Central memory CD4-positive, alpha-beta T cell (primary cell): ENCODE measurements at places on chromosomes 2 and 18.
A peak's percentile ranks its signal among the peaks of the same experiment; 100 is the strongest.

- no peak for DNase-seq
Measured at GRCh38 chr2:2804528-2804927, 473.5 kb upstream of the MYT1L start.

DNA sequence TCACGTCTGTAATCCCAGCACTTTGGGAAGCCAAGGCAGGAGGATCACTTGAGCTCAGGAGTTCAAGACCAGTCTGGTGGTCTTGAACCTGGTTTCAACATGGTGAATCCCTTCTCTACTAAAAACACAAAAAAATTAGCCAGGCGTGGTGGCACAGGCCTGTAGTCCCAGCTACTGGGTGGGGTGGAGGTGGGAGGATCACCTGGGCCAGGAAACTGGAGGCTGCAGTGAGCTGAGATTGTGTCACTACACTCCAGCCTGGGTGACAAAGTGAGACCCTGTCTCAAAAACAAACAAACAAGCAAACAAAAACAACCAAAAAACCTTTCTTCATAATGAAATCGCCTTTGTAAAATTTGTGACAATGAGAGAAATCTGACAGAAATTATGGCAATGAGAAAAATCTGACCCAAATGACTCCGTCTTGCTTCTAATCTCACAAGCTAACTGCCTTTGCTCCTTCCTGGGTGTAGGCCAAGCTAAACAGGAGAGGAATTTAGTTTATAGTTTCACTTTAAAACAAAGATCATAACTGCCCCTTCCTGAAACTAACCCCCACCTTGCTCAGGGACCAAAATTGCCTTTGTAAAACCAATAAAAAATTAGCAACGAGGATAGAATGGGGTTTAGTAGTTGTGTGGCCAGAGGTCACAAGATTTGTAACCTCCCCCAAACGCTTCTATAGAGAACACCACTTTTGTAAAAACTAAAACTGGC lies 60.7 kb upstream of the KIF5C start:
- no peak for DNase-seq

DNA sequence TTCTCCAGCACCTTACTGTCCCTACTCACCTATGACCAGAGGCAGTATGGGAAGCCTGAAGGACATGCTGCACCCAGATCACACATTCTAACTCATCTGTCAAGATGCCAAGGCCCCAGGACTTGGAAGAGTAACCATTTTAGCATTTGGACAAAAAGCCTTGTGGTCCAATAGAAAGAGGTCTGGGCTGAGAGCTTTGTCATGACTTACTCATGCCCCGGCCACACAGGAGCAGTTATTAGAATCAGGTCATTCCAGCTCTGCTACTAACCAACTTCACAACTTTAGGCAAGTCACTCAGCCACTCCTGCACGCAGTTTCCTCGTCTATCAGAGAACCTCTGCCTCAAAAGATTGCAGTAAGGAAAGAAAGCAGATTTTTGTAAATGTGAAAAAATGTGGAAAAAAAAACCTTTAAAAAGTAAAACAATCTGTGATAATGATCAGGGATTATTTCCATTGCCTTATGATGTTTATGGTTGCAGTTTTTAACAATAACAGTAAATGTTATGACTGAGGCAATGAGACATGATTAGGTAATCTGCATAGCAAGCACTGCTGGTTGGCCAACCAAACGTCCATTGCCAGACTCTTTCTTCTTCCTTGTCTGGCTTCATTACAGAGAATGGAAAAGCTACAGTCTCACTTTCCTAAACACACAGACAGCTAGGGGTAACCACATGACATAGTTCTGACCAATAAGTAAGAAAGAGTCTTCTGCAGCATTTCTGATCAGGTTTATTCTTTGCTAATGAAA lies 255.4 kb upstream of the CHAC2 start:
- DNase-seq: no peak

DNA sequence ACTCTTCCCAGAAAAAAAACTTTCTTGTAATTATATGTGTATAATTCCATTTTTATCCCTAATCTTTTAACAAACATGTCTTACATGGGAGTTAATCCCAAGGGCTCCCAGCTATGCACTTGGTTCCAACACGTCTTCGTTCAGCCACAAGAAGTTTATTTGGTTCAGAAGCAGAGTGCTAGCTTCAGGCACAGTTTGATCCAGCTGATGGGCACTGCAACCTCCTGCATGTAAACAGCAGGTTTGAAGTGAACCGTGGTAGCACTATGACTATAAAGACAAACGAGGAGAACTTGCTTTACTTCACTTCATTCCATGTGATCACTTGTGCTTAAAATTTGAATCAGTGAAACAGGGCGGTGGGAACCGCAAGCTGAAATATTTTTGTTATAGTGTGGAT lies 7.0 kb upstream of the RNASEH1 start:
- no peak for DNase-seq

GRCh38 chr2:226701052-226701451 lies 98.6 kb downstream of the IRS1 start:
- no peak for DNase-seq

- no peak for DNase-seq
Measured at GRCh38 chr2:124586210-124586609, 561.1 kb downstream of the CNTNAP5 start.

DNA sequence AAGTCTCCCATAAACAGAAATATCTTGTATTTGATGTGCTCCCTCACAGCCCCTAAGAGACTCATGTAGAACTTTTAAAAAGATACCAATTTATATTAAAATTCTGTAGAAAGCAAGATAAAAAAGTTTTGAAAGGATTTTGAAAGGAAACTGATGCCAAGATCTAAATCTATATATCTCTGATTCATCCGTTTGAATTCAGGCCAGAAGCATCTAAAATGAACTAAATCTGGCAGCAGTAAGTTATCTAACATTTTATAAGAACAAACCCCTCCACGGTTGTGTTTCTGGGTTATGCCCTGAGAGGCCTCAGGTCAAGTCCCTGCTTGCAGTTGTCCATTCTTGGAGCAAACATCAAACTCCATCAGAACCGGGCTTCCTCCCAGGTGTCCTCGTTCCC lies 165.8 kb downstream of the FBXO15 start:
- DNase-seq: no peak

GRCh38 chr2:24409700-24410556 lies 49.6 kb upstream of the ITSN2 start:
- peak; percentile 50 for DNase-seq

GRCh38 chr2:27980242-27980641 lies 89.7 kb downstream of the BABAM2 start:
- no peak for DNase-seq

- no peak for DNase-seq
Measured at GRCh38 chr2:1739961-1740715, 4.2 kb downstream of the PXDN start.

DNA sequence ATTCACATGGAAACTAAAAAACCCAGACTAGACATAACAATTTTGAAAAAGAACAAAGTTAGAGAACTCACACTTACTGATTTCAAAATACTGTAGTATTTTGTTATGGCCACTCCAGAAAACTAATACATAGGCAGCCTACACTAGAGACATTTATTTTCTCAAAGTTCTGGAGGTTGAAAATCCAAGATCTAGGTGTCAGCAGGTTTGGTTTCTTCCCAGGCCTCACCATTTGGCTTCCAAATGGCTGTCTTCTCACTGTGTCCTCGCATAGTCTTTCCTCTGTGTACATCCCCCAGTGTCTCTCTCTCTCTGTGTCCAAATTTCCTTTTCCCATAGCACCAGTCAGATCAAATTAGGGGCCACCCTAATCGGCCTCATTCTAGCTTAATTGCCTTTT lies 95.0 kb downstream of the NR4A2 start:
- no peak for DNase-seq

DNA sequence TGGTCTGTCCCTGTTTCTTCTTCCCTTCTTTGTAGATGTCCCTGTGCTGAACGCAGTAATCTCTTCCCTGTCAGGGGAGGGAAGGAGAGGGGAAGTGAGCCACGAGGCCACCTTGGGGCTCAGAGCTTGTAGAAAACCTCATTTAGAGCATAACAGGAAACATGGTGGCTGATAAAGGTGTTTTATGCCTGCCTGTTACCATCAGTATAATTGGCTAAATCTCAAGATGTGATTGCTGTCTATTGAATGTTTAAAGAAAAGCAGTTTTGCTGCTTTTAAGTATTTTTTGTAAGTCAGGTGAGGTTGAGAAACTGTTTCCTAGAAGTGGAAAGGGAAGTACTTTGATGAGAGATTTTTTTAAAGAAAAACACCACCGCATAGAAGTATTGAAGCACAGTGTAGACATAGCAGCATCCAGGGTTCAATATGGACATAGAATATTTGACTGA lies 59.7 kb upstream of the PDK1 start:
- DNase-seq: peak; percentile 59

- DNase-seq: no peak
Measured at GRCh38 chr2:241750076-241750840, 15.8 kb downstream of the D2HGDH start.

DNA sequence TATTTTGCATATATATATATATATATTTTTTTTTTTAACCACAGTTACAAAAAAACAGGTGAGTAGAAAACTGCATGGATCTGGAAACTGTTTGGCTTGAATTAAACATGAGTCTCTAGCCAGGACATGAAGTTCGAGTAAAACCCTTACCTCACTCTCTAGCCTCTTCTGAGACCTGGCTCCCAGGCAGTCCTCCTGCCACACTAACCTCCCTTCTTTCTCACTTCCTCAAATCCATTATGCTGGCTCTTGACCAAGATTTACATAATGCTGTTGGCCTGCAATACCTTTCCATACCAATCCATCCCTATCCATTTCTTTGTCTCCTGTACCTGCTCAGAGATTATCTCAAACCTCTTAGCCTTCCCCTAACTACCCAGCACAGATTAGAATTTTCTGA lies 34.0 kb downstream of the PIGN start:
- no peak for DNase-seq

DNA sequence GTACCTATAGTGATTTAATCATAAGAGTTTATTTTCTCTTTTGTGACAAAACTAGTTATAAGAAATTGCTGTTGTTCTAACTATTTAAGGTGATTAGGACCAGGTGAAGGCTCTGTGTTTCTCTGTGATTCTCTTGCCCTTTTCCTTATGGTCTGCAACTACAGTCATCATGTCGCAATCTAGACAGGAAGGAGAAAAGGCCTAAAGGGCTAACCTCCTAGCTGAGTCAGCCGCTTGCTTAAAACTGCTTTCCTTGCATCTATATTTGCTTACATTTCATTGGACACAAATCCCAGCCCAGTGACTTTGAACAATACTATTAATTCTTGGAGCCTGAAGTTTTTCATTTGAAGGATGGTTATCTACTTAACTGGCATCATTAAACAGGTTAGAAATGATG lies 93.1 kb downstream of the PIK3C3 start:
- no peak for DNase-seq

DNA sequence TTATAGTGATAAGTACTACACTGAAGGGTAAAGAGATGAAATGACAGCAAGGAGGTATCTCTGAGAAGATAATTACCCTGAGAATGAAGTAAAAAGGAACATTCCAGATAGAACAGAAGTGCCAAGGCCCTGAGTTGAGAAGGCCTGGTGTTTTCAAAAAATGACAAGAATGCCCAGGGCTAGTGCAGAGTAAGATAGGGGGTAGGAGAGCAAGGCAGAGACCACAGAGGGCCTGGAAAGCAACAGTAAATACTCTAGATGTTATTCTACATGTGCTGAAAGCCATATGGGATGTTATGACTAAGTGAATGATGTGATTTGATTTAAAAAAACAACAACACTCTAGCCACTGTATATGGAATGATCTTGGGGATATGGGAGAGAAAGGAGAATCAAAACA lies 52.3 kb downstream of the BAZ2B start:
- DNase-seq: no peak
